KBM-7 (cell line): ENCODE measurements at places on chromosomes 7 and 10.

GRCh38 chr10:63409465-63410027 lies 56.2 kb downstream of the JMJD1C start:
- no peak for DNase-seq

DNA sequence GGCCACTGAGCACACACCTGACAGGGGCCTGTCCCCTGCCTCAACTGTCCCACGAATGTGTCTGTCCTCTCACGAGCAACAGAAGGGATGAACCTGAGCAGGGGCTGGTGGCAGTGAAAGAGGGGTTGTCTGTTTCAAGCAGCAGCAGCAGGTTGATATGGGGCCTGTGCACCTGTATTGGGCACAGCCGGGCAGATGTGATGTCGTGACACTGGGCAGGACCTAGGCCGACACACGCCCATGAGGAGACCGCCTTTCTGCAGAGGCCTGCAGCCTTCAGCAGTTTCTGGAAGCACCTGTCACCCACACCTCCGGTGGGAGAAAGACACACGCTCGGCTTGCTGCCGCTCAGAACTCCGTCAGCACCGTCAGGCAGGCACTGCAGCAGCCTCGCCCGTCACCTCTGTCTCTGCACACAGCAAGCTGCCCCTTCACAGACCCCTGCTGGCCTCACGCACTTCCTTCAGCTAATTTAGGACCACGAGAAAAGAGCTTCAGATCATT lies 48.5 kb downstream of the AMZ1 start:
- DNase-seq = no peak

- DNase-seq = no peak
Measured at GRCh38 chr10:48439581-48440041, 133.1 kb downstream of the MAPK8 start.

- DNase-seq = no peak
Measured at GRCh38 chr7:128814499-128814898, 15.7 kb upstream of the FLNC start.

DNA sequence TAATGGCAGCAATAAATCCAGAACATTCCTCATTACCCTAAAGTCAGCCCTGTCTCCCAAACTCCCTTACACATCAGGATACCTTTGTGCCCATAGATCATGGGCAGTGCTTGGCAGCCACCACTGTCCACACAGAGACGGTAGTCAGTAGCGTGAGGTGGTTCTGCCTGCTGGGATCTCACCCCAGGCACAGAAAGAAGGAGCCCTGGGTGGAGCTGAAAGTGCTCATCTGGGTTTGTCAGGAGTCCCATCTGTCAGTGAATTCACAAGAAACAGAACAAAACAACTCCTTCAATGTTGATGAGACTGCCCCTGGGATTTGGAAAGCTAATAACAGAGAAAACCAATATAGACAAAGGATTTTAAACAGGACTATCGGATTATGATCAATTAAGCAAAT lies 90.2 kb upstream of the PRSS58 start:
- no peak for DNase-seq

- no peak for DNase-seq
Measured at GRCh38 chr7:31729195-31729804, 42.3 kb downstream of the PPP1R17 start.

DNA sequence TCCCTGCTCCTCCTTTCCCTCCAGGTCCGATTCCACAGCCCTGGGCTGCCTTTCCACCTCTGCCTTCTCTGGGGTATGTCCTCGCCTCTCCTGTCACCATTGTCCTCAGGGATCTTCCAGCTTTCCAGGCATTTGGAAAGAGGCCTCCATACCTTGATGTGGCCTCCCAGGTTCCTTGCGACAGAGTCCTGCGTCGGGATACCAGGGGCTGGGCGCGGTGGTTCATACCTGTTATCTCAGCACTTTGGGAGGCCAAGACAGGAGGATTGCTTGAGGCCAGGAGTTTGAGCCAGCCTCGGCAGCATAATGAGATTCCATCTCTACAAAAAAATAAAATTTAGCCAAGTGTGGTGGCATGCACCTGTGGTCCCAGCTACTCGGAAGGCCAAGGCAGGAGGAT lies 171.1 kb downstream of the CUX1 start:
- DNase-seq = no peak

DNA sequence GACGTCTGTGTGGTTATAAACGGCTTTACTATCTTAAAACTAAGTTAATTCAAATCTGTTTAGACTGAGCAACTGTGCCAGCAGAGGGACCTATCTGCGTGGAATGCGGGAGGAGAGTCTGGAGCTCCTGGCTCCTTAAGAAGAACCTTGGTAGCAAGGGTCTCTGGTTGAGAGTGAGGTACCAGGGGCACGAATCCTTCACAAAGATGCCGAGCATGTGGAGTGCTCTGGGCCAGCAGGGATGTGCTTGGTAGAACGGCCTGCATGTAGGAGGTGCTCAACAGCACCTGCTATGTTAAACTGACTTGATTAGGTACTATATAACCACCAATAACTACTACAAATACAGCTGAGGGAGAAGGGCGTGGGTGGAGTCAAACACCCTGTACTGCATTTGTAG lies 102.6 kb downstream of the VIPR2 start:
- no peak for DNase-seq

- no peak for DNase-seq
Measured at GRCh38 chr10:43249962-43250614, 16.8 kb downstream of the RASGEF1A start.

DNA sequence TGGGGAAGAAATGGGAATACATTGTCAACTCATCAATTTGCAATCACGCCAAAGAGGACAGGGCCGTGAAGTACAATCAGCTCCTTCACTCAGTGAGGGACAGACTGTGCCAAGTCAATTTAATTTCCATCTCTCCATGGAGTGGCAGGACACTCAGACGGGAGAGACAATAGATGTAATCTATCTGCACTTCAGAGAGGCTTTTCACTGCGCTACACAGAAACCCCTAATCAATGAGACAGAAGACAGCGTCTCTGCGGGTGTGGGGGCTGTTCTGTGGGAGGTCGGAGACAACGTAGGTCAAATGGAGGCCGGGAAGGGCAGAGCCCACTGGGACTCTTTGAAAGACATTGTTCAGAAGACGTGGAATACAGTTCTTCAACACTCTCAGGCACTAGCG lies 541.0 kb upstream of the ADARB2 start:
- no peak for DNase-seq
